ENCODE measurements at places on chromosomes 7 and 10. TPM values are rescaled to one million over a fixed set of nuclear protein-coding genes. Genes with fewer than 3 reads are reported as not detected.

- DNase-seq = no peak
These were observed 32.5 kb upstream of the GPR26 start for GRCh38 chr10:123633636-123634035.

DNA sequence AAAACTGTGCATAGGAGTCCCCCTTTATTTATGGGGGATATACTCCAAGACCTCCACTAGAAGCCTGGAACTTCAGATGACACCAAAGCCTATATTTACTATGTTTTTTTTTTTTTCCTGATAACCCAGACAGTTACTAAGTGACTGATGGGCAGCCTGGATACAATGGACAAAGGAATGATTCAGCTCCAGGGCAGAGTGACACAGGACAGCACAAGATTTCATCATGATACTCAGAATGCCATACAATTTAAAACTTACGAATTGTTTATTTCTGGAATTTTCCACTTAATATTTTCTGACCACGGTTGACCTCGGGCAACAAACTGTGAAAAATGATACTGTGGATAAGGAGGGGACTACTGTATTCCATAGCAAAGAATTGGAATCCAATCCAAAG lies 843.6 kb downstream of the PCDH15 start:
- DNase-seq = no peak

The LOXL4 gene
- 0.09 TPM for total RNA-seq

The INSYN2A gene
- total RNA-seq = not detected

The CACNB2 gene
- total RNA-seq = not detected

DNA sequence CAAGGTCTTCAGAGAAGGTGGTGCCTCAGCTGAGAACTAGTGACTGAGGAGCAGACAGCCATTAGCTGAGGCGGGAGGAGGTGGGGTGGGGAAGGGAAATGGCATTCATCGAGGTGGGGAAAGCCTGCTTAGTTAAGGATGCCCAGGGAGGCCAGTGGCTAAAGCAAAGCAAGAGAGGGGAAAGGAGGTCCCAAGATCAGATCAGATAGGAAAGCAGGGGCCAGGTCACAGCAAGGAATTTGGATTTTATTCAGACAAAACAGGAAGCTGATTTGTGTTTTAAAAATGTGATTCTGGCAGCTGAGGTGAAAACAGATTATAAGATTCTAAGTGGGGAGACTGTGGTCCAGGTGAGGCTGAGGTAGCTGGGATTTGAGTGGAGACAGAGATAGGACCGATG lies 45.8 kb downstream of the CNNM1 start:
- DNase-seq = no peak

DNA sequence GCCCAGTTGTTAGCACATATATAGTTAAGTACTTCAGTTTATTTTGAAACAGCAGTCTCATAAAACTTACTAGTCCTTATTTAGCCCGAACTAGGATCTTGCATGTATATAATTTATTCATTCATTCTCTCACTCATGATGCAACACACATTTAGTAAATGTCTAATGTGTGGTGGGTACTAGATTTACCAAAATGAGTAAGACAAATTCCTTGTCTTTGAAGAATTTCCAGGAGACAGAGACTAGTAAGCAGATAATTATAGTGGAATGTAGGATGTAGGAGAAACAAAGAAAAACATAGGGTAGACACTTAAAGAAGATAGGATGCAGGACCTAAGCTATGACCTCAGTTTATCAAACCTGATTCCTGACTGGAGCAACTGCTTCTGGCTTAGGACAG lies 120.2 kb upstream of the AMPH start:
- DNase-seq = no peak

DNA sequence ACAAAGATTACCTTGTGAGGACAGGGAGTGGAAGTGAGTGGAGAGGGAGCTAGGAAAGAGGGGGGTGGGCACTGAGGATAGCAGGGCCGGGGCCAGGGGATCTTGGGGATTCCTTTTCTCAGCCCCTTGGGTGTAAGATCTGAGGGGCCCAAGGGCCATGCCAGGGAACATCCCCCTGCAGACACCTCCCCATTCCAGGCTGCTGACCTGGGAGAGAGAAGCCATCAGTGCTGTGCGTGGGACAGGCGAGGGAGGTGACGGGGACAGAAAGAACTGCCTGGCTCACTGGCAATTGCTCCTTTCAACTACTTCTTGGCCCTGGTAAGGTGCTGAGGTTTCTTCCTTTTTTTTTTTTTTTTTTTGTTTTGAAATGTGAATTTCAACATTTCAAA lies 12.0 kb upstream of the BTBD16 start:
- no peak for DNase-seq

- no peak for DNase-seq
These were observed 25.0 kb upstream of the ITGB8 start for GRCh38 chr7:20305726-20306125.

- no peak for DNase-seq
These were observed 24.5 kb downstream of the FRMD4A start for GRCh38 chr10:14306190-14306589.

DNA sequence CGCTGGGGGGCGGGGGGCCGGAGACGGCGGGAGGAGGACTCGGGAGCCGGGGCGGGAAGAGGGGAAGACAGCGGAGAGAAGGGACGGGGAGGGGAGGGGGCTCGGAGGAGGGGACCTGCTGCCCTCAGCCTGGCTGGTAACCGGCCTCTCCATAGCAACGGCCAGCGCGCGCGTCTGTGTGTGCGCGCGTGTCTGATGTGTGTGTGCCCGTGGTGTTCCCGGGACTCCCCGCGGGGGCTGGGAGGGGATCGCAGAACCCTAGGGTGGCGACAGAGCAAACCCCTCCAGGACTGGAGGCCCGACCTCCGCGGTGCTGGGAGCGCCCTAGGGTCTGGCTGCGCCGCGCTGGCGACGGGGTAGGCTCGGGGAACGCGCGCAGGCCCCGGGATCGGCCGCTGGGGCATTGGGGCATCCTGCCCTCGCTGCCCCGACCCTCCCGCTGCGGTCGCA lies 356.3 kb downstream of the DNAJB6 start:
- no peak for DNase-seq

DNA sequence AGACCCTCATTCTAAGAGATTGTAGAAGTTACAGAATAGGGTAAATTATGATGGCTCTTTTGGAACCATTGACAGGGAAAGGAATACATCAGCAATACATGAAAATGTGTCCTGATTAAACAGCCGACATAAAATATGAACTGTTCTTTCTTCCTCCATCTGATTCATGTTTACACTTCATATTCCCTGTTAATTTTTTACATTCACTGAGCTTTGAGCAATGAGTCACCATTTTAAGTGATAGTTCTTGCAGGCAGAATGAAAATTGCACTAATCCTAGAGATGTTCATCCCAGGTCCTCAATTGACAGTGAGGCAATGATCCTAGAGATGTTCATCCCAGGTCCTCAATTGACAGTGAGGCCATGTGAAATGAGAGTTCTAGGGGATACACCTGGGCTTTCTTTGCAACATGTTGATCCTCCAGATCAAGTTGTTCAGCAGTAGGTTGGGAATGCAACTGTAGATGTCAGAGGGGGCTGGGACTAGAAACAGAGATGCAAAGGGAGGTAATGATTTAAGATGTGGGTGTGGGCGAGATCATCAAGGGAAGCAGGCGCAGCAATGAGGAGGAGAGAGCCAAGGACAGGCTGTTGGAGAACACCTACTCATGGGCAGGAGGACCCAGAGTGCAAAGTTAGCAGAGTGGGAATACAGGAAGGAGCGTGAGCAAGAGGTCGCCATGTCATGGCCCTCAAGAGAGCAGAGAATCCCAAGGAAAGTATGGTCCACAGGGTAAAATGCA lies 138.7 kb downstream of the ZNF365 start:
- DNase-seq = no peak

DNA sequence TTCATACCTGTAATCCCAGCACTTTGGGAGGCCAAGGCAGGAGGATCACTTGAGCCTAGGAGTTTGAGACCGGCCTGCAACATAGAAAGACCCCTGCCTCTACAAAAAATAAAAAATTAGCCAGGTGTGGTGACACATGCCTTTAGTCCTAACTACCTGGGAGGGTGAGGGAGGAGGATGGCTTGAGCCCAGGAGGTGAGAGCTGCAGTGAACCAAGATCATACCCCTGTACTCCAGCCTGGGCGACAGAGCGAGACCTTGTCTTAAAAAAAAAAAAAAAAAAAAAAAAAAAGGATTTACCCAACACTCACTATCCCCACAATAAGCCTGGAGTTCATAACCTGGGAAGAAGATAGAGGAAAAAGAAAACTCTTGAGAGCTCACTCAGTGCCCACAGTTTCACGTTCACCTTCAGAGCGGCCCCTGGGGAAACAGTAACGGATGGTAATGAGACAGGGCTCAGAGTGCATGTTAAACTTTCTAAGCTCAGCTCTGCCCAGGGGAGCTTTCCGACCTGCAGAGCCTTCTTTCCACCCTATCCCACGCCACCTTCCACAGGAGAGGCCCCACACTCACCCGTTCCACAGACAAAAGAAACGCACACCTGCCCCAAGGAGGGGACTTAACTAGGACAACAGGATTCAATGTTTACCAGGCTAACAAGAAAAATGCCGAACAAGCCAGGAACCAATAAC lies 259.8 kb upstream of the KLF14 start:
- no peak for DNase-seq

GRCh38 chr7:36747280-36748016 lies 23.2 kb upstream of the AOAH start:
- DNase-seq = no peak

The SEMA4G gene
- total RNA-seq = 2.2 TPM

DNA sequence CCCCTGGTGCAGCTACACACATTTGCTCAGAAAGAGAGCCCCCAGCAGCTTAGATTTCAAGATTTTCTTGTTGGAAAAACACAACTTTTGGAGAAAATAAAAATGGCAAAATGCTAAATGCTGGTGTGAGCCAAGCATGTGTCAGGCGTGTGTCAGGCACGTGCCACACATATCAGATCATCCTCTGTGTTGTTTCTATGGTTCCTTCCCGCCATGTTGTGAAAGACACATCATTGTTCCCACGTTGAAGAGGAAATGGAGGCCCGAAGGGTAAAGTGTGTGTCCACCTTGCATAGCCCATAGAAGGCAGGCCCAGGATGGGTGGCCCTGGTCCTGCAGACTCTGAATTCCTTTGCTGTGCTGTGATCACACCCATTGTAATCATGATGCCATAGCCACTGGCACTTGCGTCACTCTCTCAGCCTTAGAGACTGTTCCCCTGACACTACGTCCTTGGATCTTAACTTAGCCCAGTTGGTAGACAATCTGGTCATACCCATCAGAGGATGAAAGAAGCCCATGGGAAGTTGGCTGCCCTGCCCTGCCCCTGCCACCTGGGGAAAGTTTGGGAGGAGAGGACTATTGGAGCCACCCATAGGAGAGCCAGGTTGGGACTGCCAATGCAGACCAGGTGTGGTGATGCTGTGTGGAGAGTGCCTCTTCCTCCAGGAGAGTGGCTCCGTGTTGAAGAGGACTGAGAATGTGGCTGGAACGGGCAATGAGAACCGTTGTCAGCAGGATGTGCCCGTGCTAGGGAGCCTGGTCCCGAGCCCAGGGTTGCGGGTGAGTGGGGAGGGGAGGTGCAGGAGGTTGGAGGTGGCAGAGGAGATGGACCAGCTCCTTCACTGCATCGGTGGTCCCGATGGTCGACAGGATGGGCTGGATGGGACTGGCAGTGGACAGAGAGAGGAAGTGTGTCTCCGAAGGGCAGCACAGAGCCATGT lies 65.6 kb upstream of the IGFBP3 start:
- DNase-seq = no peak

DNA sequence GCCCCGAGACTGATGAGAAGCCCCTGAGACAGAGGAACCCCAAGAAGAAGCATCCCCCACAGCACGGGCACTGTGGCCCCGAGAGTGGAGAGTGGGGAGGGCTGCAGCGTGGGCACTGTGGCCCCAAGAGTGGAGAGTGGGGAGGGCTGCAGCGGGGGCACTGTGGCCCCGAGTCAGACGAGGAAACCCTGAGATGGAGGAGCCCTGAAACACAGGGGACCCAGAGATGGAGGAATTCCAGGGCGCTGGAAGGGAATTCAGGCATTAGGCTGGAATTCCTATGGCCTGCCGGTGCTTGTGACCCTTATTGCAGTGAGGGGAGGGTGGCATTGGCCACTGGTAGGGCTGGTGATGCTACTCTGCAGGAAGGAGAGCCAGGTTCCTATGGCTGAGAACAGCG lies 168.6 kb upstream of the SHH start:
- no peak for DNase-seq

The SEMA3A gene
- 1.6 TPM for total RNA-seq

- DNase-seq = no peak
These were observed 64.4 kb downstream of the SUGCT start for GRCh38 chr7:40199076-40199802.

DNA sequence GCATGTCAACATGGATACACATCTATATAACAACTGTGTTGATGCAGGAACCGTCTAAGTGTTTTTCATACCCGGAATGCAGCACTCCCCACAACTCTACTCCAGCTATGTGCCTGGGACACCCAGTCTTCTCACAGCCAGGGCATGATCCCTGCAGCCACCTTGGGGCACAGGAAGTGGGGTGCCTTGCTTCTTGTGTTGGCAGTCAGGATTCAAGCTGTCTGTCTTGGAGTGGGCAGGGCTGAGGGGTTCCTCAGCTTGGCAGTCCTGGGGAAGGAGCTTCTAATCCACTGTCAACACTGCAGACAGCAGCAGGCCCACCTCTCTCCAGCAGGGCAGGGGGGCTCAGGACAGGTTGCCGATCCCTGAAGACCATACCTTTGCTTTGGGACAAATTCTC lies 41.3 kb downstream of the DRGX start:
- no peak for DNase-seq

The CTAGE8 gene
- total RNA-seq = 1.2 TPM

DNA sequence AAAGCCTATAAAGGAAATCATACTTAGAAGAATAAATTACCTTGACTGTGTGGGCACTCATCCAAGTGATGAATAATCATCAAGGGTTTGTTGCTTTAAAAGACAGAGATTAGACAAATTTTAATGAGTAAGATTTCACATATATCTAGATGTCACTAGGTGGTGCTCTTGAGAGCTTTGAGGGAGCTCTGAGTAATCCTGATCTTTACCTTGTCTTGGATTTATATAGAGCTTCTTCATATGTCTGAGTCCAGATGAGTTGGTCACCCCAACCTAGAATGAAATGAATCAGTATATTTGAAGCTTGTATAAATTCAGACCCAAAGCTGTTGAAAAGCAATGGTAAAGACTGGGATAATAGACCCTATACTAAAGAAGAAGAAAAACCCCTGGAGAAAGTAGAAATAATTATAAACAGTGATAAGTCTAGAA lies 3.7 kb downstream of the AGR2 start:
- no peak for DNase-seq

DNA sequence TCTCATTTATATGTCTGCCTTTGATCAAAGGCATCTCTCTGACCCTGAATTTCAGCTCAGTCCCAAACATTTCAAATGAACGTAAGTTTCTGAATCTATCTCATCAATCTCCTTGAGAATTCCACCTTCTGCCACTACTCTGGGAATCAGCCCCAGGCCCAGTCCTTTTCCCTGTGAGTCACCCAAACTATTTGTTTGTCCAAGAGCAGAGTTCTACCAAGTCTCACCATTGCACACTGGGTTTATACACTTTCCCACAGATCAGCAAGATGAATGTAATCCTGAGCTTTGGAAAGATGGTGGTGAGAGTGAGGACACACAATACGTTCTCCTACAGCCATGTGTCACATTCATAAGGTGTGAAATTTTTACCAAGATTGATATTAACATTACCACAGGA lies 251.3 kb upstream of the VWC2 start:
- DNase-seq = no peak
